ENCODE measurements at places on chromosomes 3 and 15. TPM values are rescaled to one million over a fixed set of nuclear protein-coding genes. Genes with fewer than 3 reads are reported as not detected.

GRCh38 chr3:117149584-117149983 lies 440.0 kb downstream of the TUSC7 start:
- no peak for DNase-seq

RNU5B-1 gene
- total RNA-seq, result under 0.01 TPM

UNC13C gene
- 9.9 TPM for total RNA-seq

- no peak for DNase-seq
These were observed 28.4 kb downstream of the HDAC11 start for GRCh38 chr3:13508496-13508895.

DNA sequence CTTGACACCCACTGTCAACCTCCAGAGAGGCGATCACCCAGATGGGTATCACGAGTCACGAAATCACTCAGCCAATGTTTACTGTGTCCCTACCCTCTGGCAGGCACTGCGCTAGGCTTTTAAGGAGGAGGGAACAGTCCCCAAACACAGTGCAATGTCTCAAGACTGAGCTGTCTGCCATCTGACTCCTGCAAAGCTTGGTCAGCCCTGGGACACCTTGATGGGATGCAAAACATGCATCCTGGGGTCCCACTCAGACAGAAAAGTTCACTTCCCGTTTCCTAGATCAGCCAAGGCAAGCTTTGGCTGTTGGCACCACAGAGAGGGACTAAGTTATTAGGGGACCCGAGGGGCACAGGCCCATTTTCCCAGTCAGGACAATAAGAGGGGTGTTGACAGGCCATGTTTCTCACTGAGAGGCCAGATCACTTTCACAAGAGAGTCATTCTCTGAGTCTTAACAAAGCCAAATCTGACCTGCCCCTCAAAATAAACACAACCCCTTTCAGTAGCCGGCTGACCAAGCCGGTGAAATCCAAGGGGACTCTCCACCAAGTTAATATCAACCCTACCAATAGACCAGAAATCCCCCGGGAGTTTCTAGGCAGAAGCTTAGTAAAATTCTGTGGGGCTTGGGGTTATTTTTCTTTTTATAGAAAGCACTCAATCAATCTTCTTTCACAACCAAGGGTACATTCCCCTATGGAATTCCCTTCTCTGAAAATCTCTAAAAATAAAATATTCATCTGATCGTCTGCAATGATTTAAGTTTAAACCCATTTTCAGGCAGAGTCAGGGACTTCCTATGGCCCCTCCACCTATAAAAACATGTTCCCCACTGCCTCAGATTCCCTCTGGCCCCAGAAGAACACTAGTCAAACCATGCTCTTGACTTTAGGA lies 3.5 kb downstream of the RFTN1 start:
- no peak for DNase-seq

CYP1A1 gene
- 0.26 TPM for total RNA-seq

DNA sequence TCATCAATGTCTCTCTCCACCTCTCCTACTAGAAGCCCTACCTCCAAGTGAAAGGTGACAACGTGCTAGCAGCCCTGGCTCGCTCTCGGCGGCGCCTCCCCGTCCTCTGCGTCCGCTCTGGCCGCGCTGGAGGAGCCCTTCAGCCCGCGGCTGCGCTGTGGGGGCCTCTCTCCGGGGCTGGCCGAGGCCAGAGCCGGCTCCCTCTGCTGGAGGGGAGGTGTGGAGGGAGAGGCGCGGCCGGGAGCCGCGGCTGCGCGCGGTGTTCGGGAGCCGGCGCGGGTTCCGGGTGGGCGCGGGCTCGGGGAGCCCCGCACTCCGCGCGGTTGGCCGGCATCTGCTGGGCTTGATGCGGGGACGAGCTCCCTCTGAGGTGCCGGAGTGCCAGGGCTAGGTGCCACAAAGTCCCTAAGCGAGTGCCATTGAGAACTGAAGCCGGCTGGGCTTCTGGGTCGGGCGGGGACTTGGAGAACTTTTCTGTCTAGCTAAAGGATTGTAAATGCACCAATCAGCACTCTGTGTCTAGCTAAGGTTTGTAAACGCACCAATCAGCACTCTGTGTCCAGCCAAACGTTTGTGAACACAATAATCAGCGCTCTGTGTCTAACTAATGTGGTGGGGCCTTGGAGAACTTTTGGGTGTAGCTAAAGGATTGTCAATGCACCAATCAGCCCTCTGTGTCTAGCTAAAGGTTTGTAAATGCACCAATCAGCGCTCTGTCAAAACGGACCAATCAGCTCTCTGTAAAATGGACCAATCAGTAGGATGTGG lies 84.8 kb upstream of the ARRDC4 start:
- DNase-seq, result no peak

- DNase-seq, result no peak
These were observed 133.9 kb upstream of the SKOR1 start for GRCh38 chr15:67691450-67691849.

DNA sequence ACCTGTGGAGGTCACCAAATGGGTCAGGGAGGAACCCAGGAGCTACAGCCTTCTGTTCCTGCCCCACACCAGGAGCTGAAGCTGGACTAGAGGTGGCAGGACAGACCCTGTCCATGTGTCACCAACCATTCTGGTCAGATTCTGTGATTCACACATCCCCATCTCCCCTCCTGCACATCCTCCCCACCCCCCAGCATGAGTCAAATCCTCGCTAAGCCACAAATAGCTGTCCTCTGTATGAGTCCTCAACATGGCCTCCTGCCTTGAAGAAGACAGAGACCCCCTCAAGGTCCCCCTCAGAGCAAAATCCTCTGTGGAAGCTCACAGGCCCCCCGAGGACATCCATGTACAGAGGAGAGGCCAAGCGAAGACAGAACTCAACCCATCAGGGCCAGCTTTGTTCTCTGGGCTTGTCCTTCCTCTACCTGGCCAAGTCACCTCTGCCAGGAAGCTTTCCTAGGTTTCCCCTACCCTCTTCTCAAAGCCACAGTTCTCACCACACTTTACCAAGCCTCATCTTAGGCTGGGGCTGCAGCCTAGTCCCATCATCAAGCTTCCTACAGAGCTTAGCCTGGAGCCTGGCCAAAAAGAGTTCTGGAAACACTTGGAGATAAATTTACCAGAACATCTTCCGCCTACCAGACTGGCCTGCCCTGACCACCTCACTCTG lies 17.1 kb downstream of the CACNA2D2 start:
- DNase-seq, result no peak

DNA sequence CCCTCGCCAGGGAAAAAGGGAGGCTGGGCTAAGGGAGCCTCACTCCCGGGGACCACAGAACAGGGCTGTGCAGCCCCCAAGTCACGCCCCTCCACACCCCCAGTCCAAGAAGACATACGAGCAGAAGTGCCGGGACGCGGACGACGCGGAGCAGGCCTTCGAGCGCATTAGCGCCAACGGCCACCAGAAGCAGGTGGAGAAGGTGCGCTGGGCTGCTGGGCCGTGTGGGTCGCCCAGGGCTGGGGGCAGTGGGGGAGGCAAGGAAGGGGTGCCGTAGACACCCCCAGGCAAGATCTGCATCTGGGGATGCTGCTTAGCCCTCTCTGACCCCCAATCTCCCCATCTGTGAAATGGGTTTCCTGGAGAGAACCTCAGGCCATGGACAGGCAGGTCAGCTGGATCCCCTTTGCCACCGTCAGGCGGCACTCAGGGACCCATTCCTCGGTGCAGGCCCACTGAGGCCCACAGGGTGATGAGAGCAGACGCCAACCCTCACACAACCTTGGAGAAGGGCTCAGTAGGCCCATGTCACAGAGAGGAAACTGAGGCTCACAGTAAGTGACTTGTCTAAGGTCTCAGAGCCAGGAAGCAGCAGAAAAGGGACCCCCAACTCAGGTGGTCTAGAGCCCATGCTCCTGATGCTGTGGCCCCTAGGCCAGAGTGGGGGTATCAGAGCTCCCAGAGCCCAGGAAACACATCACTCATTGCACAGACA lies 33.7 kb downstream of the PSTPIP1 start:
- no peak for DNase-seq

DNA sequence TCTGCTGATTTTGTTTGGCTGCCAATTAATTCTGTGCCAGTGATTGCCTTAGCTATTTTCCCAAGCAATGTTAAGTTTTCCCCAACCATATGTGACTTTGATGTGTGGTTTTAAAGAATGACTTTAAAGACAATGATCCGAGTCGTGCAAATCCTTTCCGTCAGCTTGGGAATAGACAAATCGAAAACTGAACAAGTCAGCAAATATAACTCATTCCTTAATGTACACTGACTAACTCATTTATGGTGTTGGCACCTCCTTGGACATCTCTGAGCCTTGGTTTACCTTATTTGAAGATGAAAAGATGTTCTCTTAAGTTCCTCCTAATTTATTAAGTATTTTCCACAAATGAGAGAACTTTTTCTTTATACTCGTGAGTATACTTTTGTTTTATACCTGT lies 249.4 kb upstream of the SLCO3A1 start:
- no peak for DNase-seq

DNA sequence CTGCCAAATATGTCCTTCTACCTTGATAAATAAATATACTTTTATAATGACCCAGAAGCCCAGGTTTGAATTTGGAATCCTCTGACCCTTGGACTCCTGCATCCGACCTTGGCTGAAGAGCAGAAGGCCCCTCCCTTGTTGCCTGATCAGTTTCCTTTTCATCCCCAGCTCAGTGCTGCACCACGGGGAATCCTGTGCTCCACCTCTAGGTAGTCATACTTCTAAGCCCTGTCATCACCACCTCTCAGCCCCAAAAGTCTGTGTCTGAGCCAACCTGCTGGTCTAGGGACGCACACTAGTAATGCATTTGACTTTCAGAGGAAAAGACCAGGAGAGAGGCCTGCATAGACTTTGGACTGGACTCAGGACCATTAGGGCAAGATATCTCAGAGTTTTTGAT lies 310.6 kb downstream of the NLGN1 start:
- DNase-seq, result no peak
